Tracheal epithelial cell (primary cell): ENCODE measurements at places on chromosomes 7 and 10. TPM values are rescaled to one million over a fixed set of nuclear protein-coding genes. Genes with fewer than 3 reads are reported as not detected.

GIMAP8 gene
- total RNA-seq, result under 0.01 and 0.21 TPM in 2 replicates

PTF1A gene
- not detected in 2 replicates for total RNA-seq

PIK3CG gene
- under 0.01 TPM in 1 of 2 replicates, not detected in the other for total RNA-seq

FAM25A gene
- total RNA-seq, result 10.8 TPM in 1 of 2 replicates, not detected in the other

GIMAP1 gene
- under 0.01 TPM in 1 of 2 replicates, not detected in the other for total RNA-seq

AMZ1 gene
- total RNA-seq, result under 0.01 and 0.24 TPM in 2 replicates

OR2A42 gene
- total RNA-seq, result not detected in 2 replicates

PBLD gene
- total RNA-seq, result 1.1 and 2.4 TPM in 2 replicates

CHPF2 gene
- 32.8 and 47.0 TPM in 2 replicates for total RNA-seq

TBATA gene
- total RNA-seq, result not detected in 2 replicates

SMARCD3 gene
- total RNA-seq, result 6.8 and 13.0 TPM in 2 replicates

SLC16A9 gene
- 2.7 and 3.2 TPM in 2 replicates for total RNA-seq

ACHE gene
- 0.24 TPM in 1 of 2 replicates, not detected in the other for total RNA-seq

HTR7 gene
- 11.1 and 32.0 TPM in 2 replicates for total RNA-seq

ZNF117 gene
- total RNA-seq, result 6.0 and 6.5 TPM in 2 replicates

FGL2 gene
- not detected in 2 replicates for total RNA-seq

TFR2 gene
- 0.72 and 1.3 TPM in 2 replicates for total RNA-seq

LEP gene
- 0.21 and 0.24 TPM in 2 replicates for total RNA-seq

ANXA8 gene
- total RNA-seq, result 268 and 382 TPM in 2 replicates

PNLIPRP1 gene
- total RNA-seq, result not detected in 2 replicates

ITPRID1 gene
- not detected in 2 replicates for total RNA-seq

ACTA2 gene
- 11.6 and 15.3 TPM in 2 replicates for total RNA-seq

ZNF488 gene
- 0.24 and 1.1 TPM in 2 replicates for total RNA-seq

ORC5 gene
- total RNA-seq, result 20.7 and 32.0 TPM in 2 replicates

CYP3A4 gene
- under 0.01 and 0.21 TPM in 2 replicates for total RNA-seq

PTER gene
- total RNA-seq, result 21.7 and 26.4 TPM in 2 replicates

COL28A1 gene
- 0.24 TPM in 1 of 2 replicates, not detected in the other for total RNA-seq

OGDHL gene
- 0.21 and 1.2 TPM in 2 replicates for total RNA-seq

TAS2R38 gene
- not detected in 2 replicates for total RNA-seq

AKR1D1 gene
- total RNA-seq, result not detected in 2 replicates

LIPK gene
- total RNA-seq, result 0.43 and 0.48 TPM in 2 replicates

TRPV6 gene
- under 0.01 TPM in 1 of 2 replicates, not detected in the other for total RNA-seq

ASAH2B gene
- 1.7 and 3.2 TPM in 2 replicates for total RNA-seq

LRRN3 gene
- total RNA-seq, result under 0.01 TPM in 1 of 2 replicates, not detected in the other

JAKMIP3 gene
- not detected in 2 replicates for total RNA-seq
